GM23338 (cell line): ENCODE measurements at places on chromosomes 13 and 19. TPM values are rescaled to one million over a fixed set of nuclear protein-coding genes. Genes with fewer than 3 reads are reported as not detected.

Gene RNF113B
- not detected in 2 replicates for total RNA-seq

Gene C19orf33
- total RNA-seq: 26.7 and 58.9 TPM in 2 replicates

Gene GSX1
- total RNA-seq: not detected in 2 replicates

DNA sequence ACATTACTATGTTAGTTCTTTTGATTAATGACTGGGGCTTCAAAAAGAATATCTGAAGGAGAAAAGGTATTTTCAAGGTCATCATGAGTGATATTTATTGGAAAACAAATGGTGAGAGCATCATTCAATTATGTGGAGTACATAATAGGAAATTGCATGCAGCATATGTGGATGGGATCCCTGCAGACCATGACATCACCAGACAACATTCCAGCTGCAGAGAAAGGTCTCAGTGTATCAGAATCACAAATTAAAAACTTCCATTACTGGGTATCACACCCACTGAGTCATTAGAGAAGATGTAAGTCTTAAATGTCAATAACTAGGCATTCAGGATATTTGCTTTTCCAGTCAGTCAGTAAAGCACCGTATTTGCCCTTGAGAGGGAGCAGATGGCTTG is 574.4 kb upstream of the SLC10A2 start:
- no peak for DNase-seq

DNA sequence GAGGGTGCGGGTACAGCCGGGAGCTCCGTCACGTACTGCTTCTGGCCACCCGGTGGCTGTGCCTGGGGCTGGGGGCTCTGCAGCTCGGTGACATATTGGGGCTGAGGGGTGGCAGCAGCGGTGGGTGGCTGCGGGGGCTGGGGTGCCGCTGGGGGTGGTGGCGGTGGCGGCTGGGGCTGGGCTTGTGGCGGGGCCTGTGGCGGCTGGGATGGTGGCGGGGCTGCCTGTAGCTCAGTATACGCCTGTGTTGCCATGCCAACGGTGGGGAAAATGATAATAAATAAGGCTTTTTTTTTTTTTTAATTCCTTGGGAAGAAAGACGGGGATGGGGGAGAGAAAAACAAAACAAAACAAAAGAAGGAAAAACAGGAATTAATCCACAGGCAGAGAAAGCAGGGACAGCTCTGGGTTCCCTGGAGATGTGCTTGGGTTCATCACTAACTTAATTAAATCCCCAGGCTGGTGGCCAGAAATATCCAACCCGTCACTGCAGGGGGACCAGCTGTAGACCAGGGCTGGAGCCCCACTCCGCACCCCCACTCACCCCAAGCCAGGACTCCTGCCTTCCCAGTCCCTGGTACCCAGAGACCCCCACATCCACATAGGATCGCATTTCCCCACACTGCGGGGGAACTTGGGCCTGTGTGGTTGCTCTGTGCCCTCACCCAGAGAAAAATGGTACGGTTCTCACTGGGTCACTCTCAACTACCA is 12.4 kb downstream of the RFX1 start:
- DNase-seq: no peak

DNA sequence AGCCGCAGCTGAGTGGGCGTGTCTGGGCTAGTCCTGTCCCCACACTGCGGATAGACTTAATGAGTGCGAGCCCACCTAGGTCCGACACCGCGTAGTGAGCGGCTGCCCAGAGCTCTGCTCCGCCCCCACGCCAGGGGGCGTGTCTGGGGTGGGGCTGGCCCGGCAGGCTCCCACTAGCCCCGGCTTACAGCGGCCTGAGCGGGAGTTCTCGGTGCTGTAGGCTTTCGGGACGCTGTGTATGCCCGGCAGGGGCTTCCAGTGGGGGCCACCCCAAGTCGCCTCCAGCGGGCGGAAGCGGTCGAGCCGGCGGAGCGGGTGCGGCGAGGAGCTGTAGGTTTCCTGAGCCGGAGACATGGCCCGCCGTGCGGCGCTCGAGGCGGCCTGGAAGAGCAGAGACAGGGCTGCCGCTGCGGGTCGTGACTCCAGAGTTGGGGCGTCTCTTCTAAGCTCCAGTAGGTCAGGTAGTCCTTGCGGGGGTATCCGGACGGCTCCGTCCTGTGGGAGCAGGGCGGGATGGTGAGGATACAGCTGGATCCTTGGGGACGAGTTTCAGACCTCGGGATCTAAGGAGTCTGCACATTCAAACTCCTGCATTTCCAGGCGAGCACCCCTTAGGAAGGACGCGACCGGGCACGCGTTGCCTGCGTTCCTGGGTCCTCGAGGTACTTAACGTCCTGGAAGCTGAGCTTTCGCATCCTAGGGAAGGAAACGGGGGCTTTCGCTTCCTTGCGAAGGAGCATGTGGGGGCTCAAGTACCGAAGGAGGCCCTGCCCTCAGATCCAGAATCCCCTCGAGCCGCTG is 1.2 kb downstream of the CGB7 start:
- DNase-seq: peak; percentile 76

DNA sequence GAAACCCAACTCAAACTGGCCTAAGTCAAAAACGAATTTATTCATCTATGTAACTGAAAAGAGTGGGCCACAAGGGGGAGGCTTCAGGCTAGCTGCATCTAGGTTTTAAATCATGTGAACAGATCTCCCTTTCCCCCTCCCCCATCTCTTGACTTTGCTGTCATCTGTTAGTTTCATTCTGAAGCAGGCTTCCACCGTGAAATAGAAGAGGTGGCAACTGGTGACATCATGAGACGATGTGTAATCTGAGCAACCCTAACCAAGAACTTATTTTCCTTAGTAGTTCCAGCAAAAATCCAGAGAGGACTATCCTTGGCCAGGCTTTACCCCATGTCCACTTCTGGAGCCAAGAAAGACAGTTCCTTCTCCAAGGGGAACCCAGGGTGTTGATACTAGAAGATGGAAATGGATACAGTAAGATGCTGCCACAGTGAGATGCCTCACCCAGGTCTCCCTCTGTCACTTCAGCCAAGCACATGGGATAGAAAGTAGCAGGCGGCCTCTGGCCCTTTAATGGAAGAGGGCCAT is 9.4 kb downstream of the SAMD4B start:
- DNase-seq: no peak

DNA sequence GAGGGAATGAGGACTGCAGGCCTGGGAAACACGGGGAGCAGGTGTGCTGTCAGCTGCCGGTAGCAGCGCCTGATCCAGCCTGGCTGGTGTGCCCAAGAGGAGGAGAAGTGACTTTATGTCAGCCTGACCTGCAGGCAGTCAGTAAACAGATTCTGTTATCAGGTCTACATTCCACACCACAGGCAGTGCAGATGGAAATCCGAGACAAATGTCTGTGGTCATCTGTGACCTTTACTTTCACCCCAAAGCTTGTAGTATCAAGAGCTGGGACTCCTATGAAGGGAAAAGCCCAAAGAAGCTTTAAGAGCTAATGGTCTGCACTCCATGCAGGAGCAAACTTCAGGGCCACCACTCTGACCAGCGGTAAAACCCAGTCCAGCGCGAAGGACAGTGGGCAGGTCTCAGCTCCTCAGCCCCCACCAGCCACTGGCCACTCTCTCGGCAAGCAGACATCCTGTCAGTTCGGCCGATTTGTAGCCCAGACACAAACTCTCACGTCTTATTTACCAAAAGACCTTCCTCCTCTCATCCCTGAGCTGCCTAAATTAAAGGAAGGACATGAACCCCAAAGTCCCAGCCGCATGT is 7.7 kb downstream of the EPS15L1 start:
- no peak for DNase-seq

DNA sequence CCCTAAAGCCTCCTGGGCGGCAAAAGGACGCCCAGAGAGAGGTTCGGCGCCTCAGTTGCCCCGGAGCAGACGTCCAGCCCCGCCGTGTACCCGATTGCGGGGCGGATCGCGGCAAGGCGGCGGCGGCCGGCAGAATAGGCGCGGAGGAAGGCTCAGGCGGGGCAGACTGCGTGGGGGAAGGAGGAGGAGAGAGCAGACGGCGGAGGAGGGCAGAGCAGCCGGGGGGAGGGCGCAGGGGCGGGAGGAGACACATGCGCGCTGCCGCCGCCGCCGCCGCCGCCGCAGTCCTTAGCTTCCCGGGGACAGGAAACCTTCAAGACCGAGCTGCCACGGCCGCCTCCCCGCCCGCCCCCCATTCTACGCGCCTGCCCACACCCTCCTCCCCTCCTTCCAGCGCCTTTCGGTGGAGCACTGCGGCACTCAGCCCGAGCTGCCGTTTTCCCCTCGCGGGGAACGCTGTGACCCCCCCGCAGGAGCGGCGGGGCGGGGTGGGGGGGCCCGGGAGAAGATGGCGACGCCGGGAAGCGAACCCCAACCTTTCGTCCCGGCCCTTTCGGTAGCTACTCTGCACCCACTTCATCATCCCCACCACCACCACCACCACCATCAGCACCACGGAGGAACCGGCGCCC is at the start of gene LRCH1:
LRCH1 (plus strand) TSS at position 282 of the 632 bp plus-strand sequence; CDS start at position 509, 227 bp downstream.
- peak; percentile 89 for DNase-seq

GRCh38 chr13:89163096-89163495 is 1491.9 kb downstream of the SLITRK5 start:
- no peak for DNase-seq

- no peak for DNase-seq
Observed at GRCh38 chr13:19822673-19823072, 39.9 kb upstream of the PSPC1 start.

GRCh38 chr13:20001366-20002190 is 43.1 kb downstream of the ZMYM2 start:
- DNase-seq: no peak
